ENCODE measurements at places on chromosomes 6 and 20.

DNA sequence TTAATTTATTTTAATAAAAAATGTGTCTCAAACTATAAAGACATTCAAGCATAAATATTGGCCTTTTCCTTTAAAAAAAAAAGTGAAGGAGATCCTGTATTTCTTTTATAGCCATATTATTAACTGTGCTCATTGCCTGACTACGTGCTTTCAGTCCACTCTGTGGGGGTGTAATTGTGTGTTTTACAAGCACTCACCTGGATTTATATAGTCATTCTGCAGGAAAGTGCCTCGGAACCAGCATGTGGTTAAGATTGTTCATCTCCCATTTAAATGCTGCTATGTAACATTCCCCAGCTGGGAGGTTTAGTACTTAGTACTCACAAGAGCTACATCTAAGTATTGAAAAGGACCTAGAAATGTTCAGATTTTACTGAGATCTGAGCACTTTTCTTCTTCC, 47.9 kb upstream of the SLC22A16 start:
- DNase-seq: no peak

- no peak for DNase-seq
Measured at GRCh38 chr6:3347826-3348225, 89.1 kb downstream of the PSMG4 start.

DNA sequence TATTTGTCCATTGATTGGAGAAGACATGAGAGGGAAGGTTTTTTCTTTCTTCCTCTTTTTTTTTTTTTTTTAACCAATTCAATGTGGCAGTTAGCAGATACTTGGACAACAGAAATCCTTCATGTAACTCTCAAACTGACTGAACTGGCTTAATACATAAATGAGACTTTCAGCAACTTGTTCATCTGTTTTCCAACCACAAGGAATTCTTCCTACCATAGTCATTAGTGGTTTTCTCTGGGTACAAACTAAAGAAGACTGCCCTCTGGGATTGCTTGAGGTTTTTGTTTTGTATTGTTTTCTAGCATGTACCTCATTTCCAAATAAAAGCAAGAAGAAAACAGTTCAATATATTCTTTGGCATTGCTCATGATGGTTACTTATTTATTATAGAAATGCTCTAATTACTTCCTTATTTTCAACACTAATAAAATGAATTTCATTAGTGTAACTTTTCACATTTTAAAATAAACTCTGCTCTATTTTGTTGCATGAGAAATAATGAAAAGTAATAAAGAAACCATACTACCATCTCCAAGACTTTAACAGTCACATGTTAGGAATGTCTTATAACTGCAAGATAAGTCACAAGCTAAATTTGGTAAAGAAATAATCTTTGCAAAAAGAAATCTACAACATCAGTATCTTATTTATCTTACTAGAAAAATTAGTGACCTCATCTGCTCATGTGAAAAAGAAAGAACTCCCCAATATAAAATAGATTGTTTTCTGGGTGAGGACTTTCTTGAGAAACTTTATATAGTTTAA, 52.0 kb downstream of the ME1 start:
- no peak for DNase-seq

DNA sequence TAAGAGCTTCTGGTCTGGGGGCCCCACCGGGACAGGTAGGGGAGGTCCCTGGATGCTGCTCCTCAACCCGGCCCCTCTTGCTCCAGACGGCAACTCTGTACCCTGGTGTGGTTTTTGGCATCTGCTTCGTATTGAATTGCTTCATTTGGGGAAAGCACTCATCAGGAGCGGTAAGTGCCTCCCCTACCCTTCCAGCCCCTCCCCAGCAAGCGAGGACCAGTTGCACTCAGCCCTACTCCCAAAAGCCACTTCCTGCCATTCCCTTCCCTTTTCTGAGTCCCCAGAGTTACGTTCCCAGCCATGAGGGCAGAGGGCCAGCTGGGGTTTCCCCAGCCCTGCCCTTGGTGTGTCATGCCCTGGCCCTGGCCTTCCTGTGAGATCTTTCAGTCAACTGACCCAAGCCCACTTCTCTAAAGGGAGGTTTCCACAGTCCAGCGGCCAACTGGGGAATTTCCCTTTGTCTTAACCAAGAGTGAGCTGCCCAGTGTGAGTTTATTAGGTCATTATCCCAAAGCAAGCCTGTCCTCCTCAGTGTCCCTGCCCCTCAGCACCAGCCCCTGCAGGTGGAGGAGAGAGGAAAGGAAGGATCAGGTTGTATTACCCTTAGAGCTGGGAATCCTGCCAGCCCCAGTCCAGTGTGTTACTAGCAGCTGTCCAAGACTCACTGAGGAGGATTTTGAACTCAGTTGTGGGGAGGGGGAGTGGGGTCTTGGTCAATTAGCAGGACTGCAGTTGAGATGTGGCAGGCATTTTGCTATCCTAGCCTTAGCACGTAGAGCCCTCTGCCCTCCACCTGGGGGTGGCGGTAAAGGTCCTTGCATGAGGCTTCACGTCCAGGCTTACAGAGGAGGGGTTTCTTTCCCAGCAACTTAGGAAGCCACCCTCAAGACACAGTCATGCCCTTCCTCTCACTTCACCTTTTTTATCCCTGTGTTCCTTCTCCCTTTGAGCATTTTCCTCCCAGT, 45.8 kb downstream of the TM9SF4 start:
- DNase-seq: peak; percentile 8

- DNase-seq: no peak
Measured at GRCh38 chr6:167748458-167749379, 78.0 kb upstream of the AFDN start.

- no peak for DNase-seq
Measured at GRCh38 chr6:114648847-114649246, 306.0 kb upstream of the HS3ST5 start.

GRCh38 chr6:125271486-125272159, 30.1 kb downstream of the HDDC2 start:
- DNase-seq: no peak

DNA sequence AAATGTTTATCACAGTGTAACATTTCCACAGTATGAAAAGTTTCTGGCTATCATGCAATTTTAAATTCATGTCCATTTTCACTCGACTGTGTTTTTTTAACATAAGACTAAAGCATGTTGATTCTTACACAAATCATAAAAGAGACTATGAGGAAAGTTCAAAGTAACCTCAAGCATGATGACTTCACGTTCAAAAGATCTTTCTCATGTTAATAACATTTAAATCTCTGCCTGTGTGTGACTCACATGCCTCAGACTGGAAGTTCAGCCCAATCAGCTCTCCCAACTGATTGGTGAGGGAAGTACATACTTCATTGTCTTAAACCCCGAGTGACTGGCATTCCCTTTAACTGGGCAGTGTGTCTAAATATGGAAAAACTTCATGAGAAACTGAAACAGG, 37.4 kb downstream of the ATXN1 start:
- no peak for DNase-seq

DNA sequence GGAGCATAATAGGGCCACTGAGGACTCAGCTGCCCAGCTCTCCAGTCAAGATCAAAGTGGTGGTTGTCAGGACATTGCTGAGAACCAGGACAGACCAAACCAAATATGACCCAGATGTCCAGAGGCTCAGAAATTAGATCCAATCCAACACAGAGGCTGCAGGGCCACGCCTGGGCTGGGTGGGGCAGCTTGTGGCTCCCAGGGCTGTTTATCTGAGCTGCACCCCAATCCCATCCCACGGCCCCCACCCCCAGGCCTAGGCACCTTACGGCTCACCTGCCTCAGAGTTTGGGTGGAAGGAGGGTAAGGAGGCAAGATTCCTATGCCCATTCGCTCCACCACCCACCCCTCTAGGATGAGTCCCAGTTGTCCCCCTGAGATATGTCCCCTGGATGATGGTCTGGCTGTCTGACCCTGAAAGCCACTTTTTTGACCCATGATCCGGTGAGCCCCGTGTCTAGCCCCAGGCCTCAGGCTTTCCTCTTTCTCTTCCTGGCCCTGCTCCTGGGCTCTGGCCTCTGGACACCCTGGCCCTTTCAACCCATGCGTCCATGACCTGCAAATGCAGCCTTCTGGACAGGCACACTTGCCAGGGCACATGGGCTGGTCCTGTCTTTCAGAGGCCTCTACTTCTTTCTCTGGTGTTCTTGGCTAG, 40.0 kb downstream of the CPXM1 start:
- DNase-seq: no peak

GRCh38 chr6:149320796-149321195, 3.3 kb downstream of the TAB2 start:
- DNase-seq: no peak

DNA sequence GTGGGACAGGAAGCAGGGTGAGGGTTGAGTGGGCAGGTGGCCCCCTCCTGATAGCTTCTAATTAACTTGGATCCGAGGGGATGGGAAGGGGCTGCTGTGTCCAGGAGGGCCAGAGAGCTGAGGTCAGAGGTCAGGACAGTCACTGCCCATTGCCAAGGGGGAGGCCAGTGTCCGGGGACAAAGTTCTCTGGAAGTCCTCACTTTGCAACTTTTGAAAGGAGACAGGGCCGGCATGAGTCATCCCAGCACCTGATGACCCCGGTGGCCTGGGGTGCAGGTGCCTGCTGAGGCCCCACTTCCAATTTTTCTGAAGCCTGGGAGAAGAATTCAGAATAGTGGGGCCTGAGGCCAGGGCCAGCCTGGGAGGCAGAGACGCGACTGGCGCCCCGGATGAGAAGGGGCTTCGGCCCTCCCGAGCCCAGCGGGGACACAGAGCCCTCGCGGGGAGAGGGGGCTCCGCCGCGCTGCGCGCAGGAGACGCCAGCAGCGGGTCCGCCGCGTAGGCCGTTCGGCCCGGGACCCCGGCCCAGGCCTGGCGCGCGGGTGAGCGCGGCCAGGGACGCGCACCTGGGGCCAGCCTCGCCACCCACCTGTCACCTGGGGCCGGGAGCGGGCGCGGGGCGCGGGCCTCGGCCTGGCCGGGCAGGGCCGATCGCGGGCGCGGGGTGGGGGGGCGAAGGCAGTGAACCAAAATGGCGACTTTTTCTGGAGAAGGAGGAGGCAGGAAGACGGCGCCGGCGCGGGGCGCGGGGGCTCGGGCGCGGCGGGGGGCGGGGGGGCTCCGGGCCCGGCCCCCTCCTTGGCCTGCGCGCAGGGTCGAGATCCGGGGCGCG, 586 bp downstream of the ZNF512B start:
- DNase-seq: no peak

DNA sequence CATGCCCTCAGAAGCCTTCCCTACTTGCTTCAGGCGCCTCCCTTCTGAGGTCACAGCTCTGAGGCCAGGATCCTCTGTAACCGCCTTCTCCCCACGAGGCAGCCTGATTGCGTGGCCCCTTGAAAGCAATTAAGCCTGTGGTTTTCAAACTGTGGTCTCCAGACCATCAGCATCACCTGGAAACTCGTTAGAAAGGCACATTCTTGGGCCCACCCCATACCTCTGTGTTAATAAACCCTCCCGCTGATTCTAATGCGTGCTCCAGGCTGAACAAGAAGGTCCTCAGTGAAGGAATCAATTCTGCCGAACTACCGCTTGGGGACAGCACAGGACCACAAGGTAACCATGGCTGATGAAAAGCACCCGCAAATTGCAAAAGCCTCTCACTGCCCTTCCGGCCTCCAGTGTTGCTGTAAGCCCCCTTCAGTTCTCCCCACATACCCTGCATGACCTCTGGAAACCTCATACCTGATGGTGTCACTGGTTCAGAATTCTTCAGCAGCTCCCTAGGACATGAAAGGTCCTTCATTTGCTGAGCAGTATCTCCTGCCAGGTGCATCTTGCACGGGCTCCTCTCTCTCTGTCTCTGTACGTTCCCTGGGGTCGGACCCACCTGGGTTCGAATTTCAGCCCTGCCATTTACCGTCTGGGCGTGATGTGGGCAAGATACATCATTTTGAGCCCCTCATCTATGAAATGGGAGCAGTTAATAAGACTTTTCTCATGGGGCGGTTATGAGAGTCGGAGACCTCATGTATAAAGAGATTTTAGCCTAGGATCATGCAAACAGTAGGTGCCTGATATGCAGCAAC, 93.3 kb upstream of the RNF24 start:
- DNase-seq: no peak

- DNase-seq: no peak
Measured at GRCh38 chr6:3835785-3836184, 13.4 kb upstream of the FAM50B start.

DNA sequence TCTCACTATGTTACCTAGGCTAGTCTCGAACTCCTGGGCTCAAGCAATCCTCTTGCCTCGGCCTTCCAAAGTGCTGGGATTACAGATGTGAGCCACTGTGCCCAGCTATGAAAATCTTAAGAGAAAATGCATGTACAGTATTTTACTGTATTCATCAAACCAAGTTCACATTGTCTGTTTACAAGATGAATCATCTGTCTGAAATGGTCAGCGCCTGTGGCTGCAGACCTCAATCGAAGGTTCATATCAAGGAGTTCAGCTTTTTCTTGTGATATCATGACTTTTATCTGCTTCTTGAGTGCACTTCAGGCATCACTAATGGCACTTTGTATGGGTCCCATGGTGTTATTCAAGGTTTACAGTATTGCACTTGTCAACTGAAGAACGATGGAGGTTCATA, 155.1 kb downstream of the SLC16A10 start:
- no peak for DNase-seq

DNA sequence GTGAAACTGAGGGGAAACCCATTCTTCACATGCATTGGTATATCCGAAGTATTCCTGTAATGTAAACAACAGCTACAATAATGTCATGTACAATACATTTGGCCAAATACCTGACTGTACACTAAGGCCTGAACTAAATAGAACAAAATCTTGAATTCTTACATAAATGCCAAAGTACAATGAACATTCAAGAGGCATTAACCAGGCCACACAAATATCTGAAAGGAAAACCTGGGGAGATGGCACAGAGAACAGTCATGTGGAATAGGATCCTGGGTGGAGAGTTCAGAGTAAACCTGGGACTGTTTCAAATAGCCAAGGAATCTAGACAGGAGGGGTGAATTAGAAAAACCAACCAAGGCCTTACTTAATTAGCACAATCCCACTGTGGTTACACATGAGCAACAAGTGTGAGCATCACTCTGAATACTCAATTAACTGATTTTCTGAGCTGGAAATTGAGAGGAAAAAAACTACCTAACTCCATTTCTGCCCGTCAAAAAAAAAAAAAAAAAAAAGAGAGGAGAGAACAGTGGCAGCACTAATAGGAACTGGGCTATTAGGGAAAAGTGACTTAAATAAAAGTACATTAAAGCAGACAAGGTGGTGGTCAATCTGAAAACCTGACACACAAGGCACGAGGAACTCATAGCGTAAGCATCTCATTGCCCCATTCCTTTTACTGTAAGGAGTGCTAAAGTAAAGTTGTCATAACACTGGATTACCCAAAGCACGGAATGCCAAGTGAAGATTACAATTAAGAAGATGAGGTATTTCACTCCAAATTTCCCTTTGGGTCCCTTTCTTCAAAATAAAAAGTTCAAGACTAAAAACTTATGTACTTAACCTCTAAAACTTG, 10.9 kb downstream of the SNX5 start:
- DNase-seq: no peak

GRCh38 chr6:139277161-139277560, 14.6 kb downstream of the TXLNB start:
- no peak for DNase-seq

- DNase-seq: no peak
Measured at GRCh38 chr20:20566516-20566915, 145.9 kb downstream of the RALGAPA2 start.
